ENCODE measurements at places on chromosomes 11 and 22.

DNA sequence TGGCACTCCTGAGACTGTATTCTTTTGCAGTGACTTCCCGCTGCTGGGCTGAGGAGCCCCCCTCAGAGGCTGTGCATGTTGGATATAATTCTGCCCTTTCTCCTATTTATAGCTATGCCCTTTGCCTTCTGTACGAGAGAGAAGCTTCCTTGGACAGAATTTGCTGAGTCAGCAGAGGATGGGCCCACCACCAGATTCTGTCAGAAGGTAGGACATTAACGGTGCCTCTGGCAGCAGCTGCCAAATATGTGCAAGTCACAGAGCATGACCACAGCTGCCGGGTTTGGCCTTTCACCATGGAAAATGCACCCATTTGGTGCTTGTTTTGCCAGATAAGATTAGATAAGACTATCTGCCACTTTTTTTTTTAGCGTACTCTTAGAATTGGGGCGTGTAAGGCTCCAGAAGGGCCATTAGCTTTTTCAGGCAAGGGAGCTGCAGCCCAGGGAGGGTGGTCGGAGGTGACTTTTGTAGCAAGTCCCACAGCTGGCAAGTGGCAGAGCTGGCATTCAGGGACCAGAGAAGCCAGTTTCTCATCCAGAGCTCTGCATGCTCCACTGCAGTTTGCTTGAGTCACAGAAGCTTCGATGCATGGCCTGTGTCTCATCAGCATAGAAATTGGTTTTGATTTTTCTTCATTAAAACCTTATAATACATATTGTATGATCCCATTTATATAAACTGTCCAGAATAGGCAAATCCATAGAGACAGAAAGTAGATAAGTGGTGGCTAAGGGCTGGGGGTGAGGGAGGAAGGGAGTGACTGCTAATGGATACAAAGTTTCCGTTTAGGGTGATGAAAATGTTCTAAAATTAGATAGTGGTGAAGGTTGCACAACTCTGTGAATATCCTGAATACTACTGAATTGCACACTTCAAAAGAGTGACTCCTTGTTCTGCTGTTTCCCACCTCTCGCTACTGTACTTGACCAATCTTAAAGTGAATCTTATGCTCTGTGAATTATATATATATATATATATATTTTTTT lies 15.8 kb downstream of the UPB1 start:
- DNase-seq = no peak

DNA sequence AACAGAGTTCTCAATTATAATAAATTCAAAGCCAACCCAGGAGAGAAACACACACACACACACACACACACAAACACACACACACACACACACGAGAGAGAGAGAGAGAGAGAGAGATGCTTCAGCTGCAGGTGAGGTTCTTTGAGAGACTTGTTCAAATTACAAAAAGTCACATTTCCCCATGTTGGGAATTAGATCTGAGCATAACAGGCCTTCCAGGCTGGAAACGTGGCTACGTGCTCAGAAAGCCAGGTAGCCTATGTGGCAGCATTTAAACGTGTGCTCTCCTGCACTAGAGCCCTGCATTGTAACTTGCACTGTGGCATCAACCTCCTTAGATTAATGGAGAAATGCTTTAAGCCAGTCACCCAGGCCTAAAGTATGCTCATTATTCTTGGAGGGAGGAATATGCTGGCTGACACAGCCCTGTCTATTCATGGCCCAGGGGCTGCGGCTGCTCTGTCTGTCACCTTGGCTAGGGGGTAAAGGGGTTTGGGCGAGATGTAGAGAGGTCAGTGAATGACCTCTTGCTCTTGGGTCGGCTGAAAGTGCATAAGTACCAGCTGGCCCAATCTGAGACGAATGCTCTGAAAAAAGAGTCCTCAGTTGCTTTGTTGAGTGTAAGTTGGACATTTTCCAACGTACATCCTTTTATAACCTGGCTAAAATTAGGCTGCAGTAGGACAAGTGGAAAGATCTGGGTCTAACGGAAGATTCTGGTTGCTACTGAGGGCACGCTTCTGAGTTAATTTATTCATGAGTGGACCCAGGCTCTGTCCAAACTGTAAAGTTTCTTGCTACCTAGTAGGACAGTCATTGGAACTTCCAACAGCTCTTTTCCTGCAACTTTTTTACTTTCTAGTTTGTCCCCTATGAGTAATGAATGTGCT lies 171.1 kb upstream of the SEZ6L start:
- DNase-seq = no peak

DNA sequence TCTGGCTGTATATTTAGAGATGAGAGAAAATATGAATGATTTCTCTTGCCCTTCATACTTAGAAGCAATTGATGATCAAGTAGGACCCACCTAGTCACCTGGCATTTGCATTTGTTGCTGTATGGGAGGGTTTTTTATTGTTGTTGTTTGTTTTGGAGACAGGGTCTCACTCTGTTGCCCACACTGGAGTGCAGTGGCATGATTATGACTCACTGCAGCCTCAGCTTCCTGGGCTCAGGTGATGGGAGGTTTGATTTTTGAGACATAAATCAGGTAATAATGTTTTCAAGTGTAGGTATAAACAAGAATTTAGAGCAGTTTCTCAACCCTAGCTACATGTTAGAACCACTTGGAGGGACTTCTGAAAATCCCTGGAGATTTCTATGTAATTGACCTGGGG lies 63.0 kb downstream of the TNRC6B start:
- DNase-seq = no peak

DNA sequence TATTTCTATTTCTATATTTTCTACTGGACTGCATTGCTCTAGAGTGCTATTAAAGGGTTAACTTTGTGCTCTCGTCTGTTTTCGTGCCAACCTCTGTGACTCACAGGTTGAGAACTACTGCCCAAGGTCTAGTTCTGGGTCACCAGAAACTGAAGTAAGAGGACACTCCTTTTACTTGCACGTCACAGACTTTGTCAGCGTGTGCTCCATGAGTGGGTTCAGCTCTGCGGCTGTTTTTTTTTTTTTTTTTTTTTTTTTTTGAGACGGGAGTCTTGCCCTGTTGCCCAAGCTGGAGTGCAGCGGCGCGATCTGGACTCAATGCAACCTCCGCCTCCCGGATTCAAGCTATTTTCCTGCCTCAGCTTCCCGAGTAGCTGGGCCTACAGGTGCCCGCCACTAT lies 49.8 kb downstream of the CLMP start:
- no peak for DNase-seq

DNA sequence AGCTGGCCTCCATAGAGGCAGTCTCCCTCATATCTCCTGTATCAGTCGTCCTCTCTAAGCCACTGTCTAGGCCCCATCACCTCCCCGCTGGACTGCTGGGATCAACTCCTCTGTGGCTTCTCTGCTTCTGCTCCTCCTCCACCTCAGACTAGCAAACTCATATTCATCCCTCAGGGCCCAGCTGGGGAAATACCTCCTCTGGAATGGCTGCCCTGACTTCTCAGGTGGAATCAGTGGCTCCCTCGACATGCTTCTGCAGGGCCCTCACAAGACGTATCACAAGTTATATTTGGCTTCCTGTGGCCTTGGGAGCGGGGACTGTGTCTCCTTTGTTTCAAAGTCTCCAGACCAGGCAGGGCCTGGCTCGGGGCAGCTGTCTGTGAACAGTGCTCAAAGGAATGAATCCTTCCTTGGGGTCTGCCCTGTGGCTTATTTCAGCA lies 10.0 kb downstream of the SLC29A2 start:
- no peak for DNase-seq

GRCh38 chr11:8756201-8756600 lies 73.6 kb downstream of the RPL27A start:
- no peak for DNase-seq

- no peak for DNase-seq
These were observed 81.9 kb downstream of the LRRC32 start for GRCh38 chr11:76588455-76589325.

DNA sequence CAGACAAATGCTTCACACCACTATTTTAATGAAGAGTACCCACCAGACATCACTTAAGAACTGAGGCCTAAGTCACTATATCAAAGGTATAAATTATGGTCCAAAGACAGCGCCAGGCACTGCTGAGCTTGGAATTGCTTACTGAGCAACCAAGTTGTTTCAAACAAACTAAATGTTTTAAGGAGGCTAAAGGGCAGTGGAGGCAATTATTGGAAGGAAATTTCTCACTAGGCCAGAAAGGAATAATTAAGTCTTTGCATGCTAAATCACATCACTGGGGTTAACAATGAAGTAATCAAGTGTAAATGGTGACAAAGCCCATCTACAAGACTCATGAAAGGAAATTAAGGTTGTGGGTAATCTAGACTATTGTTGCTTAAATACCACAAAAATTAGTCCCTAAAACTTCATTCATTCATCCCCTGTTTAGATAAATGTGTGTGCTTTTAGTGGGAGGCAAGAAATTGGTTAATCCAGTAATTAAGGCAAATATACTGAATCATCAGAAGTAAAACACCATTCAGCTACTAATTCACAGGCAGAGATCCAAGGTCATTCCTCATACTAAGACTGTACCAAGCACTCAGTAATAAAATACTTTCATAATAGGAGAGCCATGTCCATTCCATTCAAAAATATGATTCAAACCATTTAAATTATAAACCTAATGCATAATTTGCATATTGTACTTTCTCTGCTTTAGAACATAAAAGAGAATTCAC lies 21.2 kb downstream of the LGR4 start:
- no peak for DNase-seq

- no peak for DNase-seq
These were observed 173.4 kb downstream of the MIAT start for GRCh38 chr22:26830837-26831236.

DNA sequence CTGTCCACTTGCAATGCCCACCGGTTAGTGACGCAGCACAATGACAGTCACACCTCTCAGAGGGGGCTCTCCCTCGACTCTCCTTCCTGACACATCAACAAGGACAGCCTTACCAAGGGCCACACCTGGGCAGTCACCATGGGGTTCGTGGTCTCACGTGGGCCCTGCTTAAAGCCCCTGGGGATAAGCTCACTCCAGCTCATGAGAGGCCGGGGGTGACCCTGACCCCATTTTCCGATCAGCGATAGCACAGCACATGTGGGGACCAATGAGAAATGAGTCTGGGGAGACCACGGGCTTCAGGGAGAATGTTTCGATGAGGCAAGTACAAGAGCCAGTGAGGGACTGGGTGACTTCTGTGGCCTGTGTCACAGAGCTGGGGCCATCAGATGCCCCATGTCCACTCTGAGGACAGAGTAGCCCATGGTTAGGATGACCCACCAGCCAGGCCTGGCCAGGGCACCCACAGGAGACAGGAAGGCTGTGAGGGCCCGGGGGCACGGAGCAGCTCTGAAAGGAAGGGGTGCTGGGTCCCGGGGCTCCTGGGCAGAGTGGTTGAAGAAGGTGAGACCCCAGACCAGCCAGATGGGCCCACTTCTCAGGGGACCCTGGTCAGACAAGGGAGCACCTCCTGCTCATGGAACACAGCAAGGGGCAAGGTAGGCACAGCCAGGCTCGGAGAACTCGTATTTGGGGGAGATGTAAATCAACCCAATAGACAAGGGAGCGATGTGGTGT lies 128.8 kb downstream of the MED15 start:
- DNase-seq = no peak

- no peak for DNase-seq
These were observed 695.3 kb downstream of the KCNA4 start for GRCh38 chr11:29321293-29322132.

GRCh38 chr11:129804012-129804411 lies 11.6 kb upstream of the TMEM45B start:
- no peak for DNase-seq

DNA sequence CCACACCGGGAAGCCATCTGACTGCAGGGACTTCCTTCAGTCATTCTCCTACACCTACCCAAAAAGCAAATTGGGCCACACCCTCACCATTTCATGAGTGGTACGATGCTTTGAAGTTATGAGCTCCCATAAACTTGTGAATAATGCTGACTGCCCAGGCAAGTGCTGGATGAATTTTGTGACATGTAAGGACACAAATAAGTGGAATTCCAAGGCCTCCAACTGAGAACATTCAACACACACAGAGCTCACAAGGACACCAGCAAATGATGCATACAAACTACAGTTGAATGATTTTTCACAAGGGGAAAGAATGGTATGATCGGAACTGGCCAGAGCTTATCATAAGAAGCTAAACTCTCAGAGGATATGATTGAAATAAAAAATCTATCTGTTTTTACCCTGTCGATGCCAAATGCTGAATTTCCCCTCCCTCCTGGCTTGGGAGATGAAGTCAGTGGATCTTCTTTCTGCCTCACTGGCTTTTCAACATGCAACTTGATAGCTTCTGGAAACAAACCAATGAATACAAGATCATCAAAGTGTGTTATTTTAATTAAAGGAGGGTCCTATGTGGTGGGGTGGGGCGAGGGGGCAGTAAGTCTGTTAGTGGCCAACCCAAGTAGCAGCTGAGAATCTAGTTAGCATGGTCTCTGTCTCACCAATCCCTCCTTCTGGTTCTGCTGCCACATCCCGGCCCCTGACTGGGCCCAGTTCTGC lies 123.8 kb downstream of the WT1 start:
- DNase-seq = no peak

GRCh38 chr11:97965849-97966646 lies 1054.7 kb upstream of the CNTN5 start:
- DNase-seq = no peak

DNA sequence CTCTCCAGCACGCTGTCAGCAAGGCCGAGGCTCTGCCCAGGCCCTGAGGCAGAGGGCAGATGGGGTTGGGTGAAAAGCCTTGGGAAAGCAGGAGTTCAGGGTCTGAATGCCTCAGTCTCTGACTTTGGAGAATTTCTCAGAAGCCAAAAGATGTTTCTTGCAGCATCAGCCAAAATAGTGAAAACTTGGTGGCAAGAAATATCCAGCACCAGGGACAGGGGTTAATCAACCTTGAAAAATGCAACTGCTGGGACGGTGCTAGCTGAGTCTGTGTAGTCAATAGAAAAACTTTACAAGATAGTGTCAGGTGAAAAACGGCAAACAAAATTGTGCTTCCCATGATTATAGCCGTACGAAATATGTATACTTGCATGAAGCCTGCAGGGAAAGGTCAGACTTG lies 1.4 kb upstream of the ABCC8 start:
- no peak for DNase-seq

- no peak for DNase-seq
These were observed 44.5 kb downstream of the SC5D start for GRCh38 chr11:121337078-121337477.

DNA sequence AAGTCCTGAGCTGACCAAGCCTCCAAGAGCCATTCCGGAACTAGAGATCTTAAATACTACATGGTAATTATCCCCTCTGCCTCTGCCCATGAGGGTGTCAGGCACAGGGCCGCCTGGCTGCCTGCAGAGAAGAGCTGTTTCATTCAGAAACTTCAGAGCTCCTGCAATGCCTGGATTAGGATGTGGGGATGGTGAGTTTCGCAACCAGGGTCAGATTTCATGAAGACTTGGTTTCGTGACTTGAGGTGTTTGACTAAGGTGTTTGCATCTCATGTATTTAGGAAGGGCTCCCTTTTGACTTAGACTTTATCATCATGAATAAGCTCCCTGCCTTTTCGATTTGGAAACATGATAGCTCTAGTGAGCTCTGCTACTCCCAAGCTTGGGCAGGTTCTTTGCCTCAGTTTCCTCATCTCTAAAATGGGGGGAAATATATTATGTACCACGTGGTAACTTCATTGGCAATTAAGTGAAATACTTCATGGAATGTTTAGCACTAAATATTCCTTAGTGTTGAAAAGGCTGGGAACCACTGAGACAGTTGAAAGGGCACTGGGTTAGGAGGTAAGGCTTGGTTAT lies 9.1 kb downstream of the TIMP3 start:
- DNase-seq = no peak

- peak; percentile 40 for DNase-seq
These were observed at the start of gene CTSW for GRCh38 chr11:65879617-65880016. Gene CTSW, plus strand, starts transcription at chr11:65879837. Its CDS starts 18 bp downstream, at chr11:65879855.
